Omental fat pad (tissue), 4 donors: ENCODE measurements at places on chromosomes 5 and 9.

GRCh38 chr9:37972351-37972848, 68.5 kb upstream of the SLC25A51 start:
- DNase-seq, result no peak

DNA sequence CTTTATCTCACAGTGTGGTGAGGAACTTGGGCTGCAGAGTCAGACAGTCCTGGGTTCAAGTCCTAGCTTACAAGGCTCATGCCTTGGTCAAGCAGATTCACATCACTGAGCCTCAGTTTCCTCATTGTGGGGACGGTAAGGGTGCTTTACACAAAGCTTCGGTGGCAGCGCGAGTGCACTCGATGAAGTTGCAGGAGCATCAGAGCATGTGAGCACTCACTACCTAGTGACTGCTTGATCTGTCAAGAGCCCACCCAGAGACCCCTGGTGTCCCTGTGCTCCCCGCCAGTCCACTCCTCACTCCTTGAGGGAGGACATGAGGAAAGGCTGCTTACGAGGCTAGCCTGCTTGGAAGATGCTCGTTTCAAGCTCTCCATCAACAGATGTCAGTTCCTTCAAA, 56.2 kb upstream of the GARNL3 start:
- DNase-seq, result no peak

- DNase-seq, result no peak
Measured at GRCh38 chr9:110142868-110143481, 65.0 kb downstream of the C9orf152 start.

- no peak for DNase-seq
Measured at GRCh38 chr5:39360471-39361111, 3.7 kb downstream of the C9 start.

- DNase-seq, result no peak
Measured at GRCh38 chr9:137866226-137867141, 11.1 kb upstream of the CACNA1B start.

DNA sequence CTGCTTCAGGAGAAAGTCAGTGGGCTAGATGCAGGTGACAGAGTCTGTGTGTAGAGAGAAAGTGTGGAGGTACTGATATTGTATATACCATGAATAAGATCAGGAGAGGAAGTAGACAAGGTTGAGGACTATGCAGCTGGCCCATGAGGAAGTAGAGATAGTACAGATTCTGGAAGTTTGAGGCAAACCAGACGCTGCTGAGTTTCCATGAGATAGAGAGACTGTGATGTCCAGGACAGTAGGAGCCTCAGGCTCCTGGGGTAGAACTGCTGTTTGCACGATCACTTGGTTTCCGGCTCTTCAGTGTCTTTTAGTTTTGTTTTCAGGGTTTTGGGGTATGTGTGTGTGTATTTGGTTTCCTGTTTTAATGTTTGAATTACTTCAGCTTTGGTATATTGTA, 13.6 kb downstream of the OTULINL start:
- no peak for DNase-seq

- DNase-seq, result no peak
Measured at GRCh38 chr5:15203376-15203775, 296.6 kb upstream of the FBXL7 start.

- DNase-seq, result no peak
Measured at GRCh38 chr9:134971696-134972095, 54.0 kb upstream of the FCN1 start.

- DNase-seq, result no peak
Measured at GRCh38 chr9:124496463-124496862, 10.7 kb downstream of the NR5A1 start.

DNA sequence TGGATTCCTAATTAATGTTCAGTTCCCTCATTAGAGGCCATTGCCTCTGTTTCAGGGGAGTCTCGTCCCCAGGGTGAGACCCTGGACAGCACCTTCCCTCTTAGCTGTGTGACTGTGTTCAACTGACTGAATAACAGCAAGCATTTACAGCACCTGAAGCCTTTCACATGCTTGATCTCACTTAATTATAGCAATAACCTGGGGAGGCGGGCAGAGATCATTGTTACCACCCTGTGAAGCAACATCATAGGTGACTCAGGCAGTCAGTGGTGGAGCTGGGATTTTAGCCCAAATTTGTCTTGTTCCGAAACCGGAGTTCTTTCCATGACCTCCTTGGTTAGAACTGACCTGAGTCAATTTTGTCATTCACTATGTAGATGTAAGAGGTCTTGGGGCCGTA, 105.2 kb upstream of the RAD23B start:
- DNase-seq, result no peak

DNA sequence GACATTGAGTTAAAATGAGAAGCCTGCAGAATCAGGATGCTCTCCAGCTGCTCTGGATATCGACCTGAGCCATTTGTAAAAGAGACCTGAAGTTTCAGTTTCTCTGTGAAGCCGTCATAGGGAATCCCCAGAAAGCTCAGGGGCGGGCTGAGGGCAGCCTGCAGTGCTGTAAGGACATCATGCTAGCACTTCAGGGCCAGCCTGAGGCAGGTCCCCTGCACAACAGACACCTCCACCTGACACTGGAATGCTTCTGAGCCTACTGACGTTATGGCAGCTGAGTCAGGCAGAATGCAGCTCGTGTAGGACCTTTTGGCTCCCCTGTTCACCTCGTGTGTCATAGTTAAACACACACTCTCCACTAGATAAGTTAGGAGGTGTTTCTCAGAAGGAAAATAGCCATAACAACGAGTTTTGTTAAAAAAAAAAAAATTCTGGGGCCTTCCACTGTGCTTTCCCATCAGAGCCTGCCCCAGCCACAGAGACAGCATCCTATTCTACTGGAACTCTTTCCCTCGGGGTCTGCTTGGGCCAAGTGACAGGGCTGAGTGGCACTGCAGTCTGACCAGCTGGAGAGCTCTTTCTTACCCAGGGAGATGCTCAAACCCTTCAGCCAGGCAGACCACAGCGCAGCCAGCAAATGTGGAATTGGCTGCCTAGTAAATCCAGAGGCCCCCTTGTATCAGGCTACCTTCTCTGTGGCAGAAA, 354.9 kb downstream of the DIRAS2 start:
- DNase-seq, result no peak

- no peak for DNase-seq
Measured at GRCh38 chr5:135332519-135333150, 66.4 kb downstream of the MACROH2A1 start.
